Heart right ventricle (tissue), 16 donors: ENCODE measurements at places on chromosomes 4 and X. TPM values are rescaled to one million over a fixed set of nuclear protein-coding genes. Genes with fewer than 3 reads are reported as not detected.

DNA sequence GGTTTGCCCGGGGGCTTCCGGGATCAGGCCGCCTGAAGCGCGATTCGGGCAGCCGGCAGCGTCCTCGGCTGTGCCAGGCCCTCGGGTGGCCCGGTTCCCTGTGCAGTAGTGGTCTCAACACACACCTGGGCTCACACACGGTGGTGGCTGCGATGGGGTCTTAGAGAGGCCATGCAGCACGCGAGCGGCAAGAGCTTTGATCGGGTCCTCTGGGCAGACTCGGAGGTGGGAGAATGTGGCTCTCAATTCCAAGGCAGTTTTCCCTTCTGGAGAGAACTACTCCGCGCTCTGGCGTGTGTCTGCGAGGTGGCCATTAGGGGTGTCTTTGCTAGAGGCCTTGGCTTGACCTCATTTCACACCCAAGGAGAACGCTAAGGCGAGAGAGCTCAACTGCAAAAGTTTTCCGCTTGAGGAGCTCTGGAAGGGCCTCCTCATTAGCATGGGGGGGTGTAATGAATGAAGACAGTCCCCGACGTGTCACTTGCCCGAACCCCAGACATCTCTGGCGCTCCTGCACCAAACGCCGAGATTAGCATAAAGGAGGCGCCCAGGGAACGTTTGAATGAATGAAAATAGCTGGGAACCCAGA is 771 bp upstream of the RBPJ start:
- DNase-seq, result no peak

DNA sequence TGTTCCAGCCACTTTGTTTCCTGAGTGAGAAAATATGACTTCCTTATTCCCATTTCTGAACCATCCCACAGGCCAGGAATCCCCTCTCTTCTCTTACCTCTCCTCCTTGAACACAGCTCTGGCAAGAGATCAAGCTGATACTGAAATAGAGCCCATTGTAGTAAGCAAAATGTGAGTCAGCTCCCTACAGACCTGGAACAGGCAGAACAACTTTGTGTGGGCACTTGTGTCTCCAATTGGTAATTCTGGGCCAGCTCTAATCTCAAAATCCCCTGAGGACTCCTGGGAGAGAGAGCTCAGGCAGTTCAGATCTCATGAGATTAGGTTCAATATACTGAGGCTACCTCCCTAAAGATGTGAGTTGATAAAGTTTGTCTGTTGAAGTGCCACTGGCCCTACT is 213.5 kb downstream of the GUCY2F start:
- no peak for DNase-seq

DNA sequence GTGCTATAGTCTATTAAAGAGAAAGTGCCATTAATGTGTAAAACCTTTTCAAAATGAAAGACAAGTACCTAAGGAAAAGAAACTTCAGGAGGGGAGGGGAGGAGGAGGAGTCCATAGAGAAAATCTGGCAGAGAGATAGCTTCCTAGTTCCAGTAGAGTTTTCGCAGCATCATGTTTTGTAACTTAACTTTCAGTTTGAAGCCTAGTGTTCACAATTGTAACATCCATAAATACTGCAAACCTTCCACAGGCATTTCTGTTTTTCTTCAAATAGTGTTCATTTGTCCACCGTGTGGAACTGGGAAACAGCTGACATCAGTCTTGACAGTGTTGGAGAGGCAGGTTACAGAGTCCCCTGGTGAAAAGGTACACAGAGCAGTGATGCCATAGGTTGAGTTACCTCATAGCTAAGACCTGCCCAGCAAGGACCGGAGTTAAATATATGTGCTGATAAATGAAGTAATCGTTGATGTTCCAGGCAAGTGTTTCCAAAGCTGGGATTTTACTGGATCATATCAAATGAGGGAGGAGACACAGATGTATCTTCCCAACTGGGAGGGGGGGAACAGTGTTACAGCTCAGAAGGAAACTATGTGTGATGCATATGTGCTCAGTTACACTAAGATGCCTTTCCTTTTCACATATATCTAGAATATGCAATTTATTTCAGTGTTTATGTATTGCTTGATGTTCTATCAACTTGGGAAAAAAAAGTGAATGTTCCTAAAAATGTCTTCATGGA is 369.5 kb upstream of the FAM241A start:
- no peak for DNase-seq

DNA sequence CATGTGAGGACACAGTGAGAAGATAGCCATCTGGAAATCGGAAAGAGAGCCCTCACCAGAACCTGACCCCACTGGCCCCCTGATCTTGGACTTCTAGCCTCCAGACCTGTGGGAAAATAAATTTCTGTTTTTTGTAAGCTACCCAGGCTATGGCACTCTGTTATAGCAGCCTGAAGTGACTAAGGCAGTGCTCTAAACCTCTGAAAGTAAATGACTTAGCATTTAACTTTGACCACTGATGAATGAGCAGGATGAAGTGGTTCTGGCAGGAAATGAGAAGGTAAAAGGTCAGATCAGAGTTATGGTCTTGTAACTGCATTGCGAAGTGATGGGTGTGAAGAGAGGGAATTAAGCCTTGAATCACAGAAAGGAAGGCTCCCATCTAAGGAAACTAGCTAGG is 17.0 kb downstream of the GPAT3 start:
- DNase-seq, result no peak

DNA sequence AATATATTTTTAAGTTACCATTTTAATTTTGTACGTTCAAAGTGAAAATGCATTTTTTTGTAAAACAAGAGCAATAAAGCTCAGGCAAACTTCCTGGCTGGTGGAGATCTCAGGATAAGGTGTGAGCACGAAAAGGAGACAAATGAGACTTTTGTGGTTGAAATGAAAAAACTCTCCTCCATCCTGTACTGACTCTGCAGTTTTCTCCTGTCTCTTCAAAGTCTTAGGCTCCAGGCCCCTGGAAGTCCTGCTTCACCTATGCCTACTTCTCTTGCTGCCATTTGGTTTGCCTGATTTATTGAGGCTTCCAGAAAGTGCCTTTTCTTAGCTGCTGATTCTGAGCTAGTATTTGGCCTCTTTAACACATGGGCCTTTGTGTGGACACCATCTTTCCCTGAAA is 77.7 kb downstream of the MAML3 start:
- no peak for DNase-seq

DNA sequence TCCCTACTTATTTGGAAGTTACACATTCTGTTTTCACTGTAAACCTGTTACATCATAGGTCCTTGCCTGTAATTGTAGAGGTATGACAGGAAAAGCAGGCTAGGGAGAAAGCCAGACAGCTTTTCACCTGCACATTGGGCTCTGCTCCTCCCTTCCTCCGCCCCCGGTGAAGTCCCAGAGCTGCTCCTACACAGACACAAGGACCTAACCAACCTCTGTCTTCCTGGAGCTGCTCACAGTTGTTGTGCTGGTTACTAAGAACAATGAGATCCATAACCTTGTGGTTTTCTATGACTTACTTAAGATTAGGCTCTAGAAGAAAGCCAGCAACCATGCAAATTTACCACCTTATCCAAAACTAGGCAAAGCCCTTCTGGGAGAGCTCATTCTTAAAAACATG is 40.0 kb downstream of the MOSPD2 start:
- DNase-seq, result no peak

DNA sequence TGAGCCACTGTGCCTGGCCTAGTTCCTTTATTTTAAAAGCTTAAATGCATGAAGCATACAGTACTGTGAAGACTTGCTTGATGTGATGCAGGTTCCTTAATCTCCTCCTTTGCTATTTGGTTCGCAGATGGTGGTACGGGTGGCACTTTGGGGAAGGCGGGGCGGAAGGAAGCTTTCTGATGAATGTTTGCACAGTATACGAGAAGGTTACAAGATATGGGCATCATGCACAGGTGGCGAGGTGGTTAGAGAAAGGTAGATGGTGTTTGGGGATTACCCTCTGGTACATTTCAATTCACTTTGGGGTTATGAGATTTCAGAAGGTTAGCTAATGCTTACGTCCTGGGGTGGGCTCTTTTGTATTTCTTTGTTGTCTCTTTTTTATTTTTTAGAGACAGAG is 17.2 kb downstream of the RHOH start:
- no peak for DNase-seq

DNA sequence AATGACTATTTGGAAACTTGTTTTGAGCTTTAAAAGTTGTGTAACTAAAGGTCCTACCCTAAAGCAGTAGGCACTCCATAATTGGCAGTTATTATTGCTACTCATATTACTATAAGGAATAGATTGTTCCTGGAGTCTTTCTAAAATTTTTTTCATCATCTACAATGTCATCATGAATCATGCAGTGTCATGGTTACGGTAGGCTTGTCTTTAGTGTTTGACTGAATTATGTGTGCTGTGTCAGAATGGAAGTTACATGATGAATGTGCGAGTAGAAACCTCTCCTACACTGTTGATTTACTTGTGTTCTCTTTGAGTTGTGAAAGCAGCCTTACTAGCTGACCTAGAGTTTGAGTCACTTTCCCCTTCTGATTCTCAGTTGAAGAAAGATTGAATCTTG is 1099.9 kb downstream of the RAPGEF2 start:
- DNase-seq, result no peak

DNA sequence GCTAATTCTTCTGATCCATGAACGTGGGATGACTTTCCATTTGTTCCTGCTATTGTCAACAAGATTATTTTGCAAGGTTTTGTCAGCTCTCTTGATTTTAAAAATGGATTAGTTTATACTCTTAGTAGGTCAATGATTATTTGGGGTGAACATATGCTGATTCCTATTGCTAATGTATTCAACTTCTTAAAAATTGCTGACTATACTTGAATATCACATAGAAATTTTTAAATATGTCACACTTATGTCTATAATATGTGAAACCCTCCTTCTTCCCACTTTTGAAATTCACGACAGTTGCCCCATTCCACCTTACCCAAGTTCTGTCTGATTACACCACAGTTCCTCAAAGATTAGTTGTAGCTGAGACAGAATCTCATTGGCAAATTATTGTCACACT is 465.7 kb upstream of the TENM3 start:
- DNase-seq, result no peak

DNA sequence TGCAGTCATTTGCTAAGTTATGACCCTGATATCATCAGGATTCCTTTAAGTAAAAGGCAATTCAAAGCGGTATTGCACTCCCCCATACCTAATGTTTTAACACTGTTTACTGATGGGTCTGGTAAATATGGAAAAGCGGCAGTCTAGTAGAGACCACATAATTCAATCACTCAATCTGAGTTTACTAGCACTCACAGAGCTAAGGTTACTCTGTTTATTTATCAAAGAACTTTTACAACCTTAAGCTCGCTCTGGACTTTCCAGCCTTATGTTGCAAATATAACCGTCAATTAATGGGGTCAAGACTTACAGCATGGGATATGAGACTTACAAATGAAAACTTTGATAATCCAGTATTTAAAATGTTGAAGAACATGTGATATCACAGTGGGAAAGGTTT is 124.5 kb upstream of the ZCCHC13 start:
- DNase-seq, result no peak

GRCh38 chr4:109672169-109672930 is 30.9 kb downstream of the CASP6 start:
- DNase-seq, result no peak

DNA sequence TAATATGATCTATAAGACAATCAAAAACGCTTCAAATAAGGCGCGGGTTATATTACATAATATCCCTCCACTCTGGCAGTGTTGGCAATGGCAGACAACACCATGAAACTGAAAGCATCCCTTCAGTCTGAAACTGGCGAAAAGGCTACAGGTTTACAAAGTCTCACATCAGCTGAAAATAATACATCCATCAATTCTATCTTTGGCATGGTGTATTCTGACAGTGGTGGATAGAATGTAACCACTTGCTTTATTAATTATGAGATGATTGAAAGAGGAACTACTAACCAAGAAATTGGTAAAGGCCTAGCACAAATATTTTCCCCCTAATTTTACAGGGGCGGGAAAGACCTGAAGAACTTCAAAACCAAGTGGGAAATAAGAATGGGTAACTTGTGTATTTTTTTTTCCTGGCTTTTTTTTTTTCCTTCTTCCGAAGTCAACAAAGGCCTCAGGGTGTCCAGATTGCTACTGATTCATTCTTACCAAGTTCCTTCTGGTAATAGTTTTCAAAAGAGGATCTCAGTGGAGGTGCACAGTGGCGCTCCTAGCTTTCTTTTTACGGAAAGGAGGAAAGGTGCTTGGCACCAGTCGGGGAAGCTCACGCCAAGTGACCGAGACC is 728 bp downstream of the UBA6 start:
- no peak for DNase-seq

DNA sequence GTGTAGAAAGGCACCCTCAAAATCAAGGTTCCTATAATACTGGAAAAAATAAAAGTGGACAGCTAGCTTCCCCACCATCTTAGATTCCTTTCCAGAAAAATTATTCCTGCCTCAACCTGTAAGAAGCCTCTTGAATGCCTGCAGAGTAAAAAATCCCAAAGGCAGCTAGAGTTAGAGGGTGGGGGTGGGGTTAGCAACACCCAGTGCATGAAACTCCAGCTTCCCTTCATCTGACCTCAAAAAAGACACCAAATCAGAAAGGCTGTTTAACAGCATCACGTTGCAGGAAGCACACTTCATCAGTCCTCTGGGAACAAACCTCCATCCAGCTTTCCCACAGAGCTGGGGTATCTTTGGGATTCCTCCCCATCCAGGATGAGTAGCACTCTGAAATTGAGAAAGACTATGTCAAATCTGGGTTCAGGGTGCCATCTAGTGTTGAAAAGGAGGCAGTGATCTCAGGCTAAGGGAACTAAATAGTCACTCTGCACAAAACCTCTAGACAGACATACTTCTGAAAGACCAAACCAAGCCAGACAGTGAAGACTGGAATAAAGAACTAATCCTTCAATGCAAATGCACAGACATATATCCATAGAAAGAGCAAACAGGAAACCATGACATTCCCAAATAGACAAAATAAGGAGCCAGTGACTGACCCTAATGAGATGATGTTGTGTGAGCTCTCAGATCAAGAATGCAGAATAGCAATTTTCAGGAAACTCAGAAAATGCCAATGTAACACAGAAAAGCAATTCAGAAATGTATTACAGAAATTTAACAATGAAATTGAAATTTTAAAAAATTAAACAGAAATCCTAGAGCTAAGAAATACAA is 97.9 kb downstream of the ARHGEF9 start:
- DNase-seq, result no peak

The RADX gene
- total RNA-seq, result 3.3 TPM

The RAB9B gene
- total RNA-seq, result 39.3 TPM

The GPM6B gene
- total RNA-seq, result 1.2 TPM

The MUC7 gene
- total RNA-seq, result not detected

The HSFX3 gene
- total RNA-seq, result 0.31 TPM
